ENCODE measurements at places on chromosomes 6 and 20.

- DNase-seq = no peak
Measured at GRCh38 chr6:42766163-42766670, 15.6 kb upstream of the BICRAL start.

DNA sequence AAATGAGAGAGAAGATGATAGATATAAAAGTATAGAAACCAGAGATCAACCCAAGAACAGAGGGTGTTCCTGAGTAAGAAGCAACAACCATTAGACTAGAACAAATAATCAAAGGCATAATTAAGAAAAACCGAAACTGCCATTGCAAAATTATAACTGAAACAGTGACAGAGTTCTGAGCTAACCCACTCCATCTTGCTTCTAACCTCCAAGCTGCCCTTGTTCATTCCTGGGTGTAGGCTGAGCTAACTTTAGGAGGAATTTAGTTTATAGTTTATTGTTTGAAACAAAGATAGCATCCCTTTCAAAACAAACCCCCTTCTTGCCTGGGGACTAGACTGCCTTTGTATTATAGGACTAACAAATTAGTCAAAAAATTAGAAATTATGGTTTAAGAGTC lies 56.1 kb upstream of the PRND start:
- DNase-seq = no peak

GRCh38 chr6:26105842-26106241 lies 18.6 kb downstream of the HFE start:
- no peak for DNase-seq

DNA sequence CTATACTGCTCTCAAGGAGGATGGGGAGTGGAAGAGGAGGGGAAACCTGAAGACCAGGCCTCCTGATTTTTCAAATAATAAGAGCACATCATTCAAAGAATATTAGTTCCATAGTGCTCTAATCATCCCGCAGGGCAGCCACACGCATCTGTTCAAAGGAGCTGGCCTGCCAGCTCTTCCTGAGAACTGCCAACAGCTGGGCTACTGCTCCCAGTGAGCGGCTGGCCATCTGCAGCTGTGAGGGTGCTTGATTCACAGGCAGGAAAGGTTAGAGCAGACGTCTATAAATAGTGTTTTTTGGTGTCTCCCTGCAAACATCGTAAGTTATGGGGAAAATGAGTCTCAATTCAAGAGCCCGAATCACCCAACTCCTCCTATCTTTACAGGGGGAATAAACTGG lies 17.3 kb downstream of the NSFL1C start:
- DNase-seq = no peak

GRCh38 chr20:17870086-17870740 lies 98.4 kb downstream of the SNX5 start:
- DNase-seq = no peak

- no peak for DNase-seq
Measured at GRCh38 chr6:113882336-113883022, 25.3 kb downstream of the MARCKS start.

- no peak for DNase-seq
Measured at GRCh38 chr20:36666181-36666740, 20.3 kb upstream of the SLA2 start.

GRCh38 chr6:17423026-17423425 lies 29.6 kb downstream of the CAP2 start:
- no peak for DNase-seq

DNA sequence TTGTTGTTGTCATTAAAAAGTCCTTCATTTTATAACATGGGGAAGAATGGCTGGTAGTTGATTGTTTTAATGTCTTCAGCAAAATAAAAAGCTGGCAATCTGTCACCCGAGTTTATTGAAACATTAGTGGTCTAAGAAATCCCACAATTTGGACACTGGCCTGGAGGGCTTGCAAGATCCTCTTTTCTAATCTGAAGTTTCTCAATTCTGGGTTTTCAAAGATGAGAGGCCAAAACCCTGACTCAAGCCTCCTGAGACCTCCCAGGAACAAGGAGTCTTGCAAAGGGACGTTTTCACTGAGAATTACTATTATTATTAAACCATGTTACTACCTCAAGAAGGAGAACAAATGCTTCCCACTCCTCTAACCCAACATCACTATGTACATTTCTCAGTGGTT lies 19.5 kb downstream of the MAP1LC3A start:
- no peak for DNase-seq

DNA sequence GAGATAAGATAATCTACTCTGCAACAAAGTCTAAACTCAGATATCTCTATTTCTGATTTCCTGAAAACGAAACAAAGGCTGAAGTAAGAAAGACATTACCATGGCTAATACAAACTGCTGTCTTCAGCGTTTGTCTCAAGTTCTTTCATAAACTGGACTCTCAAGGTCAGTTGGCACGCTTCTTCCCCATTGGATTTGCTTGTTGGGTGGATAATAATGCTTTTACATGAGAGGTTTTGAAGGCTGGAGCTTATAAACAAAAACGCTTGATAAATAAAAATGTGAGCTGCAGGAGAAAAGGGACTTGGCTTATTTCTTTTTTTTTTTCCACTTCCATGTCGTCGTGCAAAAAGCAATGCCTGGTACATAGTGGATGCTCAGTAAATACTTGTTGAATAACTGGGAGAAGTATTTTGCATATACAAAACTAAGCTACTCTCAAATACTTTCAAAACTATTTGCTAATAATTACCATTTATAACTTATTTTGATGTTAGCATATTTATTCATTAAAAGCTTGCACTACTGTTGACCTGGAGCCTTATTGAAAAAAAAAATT lies 65.7 kb upstream of the EEF1A1 start:
- no peak for DNase-seq

GRCh38 chr6:43990627-43991619 lies 136.3 kb downstream of the MRPL14 start:
- no peak for DNase-seq

DNA sequence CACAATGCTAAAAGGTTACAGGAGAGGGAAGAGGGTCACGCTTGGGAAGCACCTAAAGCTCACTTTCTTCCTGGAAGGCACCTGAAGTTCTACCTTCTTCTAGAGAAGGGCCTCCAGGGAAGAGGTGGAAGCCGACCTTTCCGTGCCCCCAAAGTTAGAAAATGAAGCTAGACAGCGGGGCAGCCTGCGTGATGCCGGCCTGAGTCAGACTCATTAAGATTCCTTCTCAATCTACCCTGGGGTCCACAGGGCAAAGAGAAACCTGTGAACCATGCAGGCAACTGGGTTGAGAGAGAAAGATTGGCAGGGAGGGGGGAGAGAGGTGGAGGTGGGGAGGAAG lies 54.8 kb upstream of the CCDC167 start:
- no peak for DNase-seq

DNA sequence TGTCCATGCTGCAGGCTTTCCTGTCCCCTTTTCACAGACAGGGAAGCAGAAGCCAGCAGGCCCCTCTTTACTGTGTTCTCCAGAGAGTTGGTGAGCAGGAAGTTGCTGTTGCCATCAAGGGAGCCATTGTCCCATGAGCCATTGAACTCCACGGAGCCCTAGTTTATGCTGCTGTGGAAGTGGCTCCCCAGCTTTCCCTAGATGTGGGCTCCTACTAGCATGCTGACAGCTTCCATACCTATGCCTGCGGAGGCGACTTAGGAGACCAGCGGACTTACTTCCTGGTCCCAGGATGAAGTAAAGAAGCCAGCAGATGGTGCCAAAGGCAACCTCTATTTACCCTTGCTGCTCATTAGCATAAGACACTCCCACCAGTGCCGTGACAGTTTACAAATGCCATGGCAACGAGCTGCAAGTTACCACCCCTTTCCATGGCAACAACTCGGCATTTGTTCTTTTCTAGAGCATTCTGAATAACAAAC lies 30.8 kb upstream of the FKBP1A start:
- no peak for DNase-seq

DNA sequence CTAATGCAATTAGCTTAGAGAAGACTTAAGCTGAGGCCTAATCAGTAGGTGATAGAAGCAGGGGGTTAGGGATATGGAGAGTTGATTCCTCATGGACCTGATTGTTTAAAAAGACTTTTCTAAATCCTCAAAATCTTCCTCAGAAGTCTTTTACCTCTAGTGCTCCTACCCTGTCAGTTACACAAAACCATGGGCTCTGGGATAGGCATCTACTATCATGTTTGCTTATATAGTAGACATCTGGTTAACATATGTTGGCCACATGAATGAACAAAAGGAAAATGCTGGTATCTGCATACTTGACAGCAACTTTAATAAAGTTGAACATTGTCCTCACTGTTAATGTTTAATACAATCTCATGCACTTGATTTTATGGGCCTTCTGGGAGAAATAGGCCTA lies 61.5 kb upstream of the FKBP1C start:
- no peak for DNase-seq

DNA sequence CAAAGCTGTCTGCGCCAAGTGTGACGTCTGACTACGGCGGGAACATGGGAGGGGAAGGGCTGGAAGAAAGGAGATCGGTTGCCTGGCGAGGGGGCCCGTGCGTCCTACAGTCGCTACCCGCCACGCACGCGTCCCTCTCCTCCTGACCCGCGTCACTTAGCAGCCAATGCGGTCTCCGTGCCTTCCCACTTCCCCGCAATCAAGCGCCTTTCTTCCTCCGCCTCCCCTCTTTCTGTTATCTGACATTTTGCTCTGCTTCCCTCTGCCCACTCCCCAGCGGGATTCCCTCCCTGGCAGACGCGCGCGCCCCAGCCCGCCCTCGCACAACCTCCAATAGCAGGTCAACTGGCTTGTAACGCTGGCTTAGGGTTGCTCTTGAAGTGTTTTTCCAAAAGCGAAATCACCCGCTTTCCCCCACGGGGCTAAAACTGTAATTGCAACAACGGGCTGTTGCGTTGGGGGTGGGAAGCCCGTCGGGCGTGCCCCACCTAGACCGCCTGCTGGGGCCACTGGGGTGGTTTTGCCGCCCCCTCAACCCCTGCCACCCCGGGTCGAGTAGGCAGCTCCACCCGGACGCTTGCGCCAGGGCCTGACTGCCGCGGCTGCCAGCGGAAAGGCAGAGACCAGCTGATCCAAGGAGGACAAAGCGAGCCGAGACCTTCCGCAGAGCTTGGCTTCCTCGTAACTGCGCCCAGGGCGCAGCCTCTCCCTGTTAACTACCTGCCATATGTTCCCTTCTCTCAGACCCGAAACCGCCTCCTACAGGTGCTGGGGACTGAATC lies 6.2 kb upstream of the SOX4 start:
- DNase-seq = no peak

DNA sequence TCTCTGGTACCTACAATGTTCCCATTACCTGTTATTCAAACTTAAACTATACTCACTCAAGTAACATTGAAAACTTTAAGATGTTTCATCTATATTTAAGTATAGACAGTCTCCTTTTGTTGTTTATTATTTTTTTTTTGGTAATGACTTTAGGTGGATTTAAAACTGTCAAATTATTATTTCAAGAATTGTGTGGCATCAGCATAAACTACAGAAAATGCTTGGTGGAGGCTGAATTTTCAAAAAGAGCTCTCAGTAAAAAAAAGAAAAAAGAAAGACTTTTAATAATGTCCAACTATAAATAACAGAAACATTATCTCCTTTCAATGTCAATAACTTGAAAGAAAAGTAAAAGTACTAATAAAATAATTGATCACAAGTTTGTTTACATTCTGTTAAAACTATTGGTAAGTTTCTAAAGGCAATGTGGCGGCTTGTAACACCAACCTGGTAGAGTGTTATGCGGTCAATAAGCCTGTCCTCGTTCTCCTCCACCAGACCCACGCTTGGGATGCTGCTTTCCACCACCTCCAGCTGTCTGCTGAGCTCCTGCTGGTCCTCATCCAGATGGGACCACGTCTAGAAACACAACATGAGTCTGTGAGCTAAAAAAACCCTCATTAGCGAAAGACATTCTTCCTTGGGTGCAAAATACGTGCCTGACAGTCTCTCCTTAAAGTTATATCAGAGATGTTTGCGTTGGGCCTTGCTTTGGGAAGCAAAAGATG lies 400.6 kb downstream of the SYNE1 start:
- DNase-seq = no peak

DNA sequence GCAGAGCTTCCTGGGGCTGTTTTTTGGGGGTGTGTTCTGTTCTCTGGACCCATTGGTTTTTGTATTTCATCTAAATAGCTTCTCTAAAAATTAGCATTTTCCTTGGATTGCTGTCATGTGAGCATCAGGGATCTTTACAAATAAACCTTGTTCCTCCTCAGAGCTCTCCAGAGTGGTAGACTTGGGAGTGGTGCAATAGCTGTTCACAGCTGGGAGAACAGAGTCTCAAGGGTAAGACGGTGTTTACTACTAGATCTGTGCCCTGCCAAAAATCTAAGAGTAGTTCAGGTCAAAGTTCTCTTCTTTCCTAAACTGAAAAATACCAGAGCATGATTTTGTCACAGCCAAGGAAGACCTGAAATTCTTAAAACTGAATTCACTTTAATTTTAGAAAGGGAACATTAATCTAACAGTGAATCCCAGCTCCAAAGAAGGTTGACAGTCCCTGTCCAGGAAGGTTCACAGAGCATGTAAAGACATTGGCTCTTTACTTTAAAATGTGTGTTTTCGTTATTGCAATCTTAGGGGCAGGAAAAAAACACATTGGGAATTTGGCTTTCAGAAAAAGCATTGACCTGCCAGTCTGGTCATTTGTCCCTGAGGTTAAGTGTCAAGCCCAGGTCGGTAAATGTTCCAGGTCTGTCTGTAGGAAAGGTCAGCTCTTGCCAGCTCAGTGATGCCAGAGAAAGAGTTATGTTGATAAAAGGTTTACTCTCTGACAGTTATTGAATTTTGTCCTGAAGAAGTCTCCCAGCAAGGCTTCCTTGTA lies 43.3 kb downstream of the VAPB start:
- DNase-seq = no peak

DNA sequence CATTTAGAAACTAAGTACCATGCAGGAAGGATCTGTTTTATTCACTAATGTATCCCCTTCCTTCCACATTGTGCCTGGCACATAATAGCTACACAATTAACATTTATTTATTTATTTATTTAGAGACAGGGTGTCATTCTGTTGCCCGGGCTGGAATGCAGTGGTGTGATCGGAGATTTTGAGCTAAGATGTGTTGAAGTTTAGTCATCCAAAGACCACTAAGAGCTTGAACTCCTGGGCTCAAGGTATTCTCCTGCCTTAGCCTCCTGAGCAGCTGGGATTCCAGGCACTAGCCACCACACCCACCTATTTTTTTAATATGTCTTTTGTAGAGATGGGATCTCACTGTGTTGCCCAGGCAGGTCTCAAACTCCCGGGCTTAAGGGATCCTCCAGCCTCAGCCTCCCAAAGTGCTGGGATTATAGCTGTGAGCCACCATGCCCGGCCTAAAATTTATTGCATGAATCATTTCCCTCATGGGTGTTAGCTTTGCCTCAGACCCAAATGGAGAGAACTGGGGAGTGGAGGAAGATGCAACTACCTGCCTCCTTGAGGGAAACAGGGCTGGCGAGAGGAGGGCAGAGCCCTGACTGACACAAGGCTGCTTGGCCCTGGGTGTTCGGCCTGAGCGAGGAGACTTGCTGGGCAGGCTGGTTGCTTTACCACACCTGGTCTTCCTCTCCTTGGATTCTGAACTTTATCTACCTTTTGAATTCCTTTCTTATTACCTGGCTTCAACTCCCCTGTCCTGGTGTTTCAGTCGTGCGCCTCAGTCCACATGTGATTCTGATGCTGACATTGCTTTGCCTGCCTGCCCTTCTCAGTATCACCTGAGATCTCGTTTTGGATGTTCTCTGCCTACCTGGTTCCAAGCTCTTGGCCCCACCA lies 1.7 kb upstream of the DYNLT1 start:
- DNase-seq = no peak

Measured in stimulated activated CD4-positive, alpha-beta T cell treated with anti-CD3 and anti-CD28 coated beads, Interleukin-4, amount 100 ng/mL, for 4 hours (primary cell).